Activated naive CD8-positive, alpha-beta T cell treated with anti-CD3 and anti-CD28 coated beads, Interleukin-2, amount 10 ng/mL, durations not matched to agents 7 days and 5 days (primary cell): ENCODE measurements at places on chromosomes 7 and 10.

DNA sequence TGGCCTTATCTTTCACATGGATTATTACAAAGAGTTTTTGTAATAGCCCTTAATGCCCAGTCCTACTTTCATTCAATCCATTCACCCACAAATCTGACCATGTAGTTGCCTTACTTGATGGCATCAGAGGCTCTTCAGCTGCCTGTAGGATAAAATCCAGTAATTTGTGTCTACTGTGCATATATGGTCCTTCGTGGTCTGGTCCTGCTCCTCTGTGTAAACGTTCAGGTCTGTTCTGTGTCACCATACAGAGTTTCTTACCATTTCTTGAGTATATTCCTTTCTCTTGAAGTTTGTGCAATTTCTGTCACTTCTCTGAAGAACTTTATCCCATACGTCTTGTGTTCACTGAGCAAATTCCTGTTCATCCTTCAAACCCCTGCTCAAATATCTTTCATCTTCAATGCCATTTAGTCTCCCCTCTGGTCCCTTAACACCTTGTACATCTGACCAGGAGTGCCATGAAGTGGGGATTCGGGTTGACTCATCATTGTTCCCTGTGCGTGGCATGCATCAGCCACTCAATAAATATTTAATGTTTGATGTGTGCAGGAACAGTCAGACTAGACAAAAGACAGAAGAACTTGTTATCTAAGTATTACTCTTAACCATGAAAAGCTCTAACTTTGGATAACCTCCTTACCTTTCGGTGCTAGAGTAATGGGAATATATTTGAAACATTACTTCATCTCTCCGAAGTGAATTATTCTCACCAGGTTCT is 98.6 kb upstream of the RPA3 start:
- no peak for DNase-seq

DNA sequence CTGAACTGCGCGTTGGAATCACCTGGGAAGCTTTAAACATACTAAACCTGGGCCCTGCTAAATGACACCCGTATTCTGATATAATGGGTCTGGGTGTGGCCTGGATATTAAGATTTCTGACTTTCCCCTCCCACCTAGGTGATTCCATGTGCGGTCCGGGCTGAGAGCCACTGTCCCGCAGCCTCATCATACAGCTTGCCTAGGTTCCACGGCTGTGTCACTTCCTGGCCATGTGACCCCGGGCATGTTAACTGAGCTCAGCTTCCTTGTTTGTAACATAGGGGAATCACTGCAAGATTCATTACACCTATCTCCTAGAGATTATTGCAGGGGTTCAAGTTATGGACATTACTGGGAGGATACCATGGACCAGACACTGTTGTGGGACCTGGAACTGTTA is 472.7 kb upstream of the GALNT17 start:
- DNase-seq, result no peak

DNA sequence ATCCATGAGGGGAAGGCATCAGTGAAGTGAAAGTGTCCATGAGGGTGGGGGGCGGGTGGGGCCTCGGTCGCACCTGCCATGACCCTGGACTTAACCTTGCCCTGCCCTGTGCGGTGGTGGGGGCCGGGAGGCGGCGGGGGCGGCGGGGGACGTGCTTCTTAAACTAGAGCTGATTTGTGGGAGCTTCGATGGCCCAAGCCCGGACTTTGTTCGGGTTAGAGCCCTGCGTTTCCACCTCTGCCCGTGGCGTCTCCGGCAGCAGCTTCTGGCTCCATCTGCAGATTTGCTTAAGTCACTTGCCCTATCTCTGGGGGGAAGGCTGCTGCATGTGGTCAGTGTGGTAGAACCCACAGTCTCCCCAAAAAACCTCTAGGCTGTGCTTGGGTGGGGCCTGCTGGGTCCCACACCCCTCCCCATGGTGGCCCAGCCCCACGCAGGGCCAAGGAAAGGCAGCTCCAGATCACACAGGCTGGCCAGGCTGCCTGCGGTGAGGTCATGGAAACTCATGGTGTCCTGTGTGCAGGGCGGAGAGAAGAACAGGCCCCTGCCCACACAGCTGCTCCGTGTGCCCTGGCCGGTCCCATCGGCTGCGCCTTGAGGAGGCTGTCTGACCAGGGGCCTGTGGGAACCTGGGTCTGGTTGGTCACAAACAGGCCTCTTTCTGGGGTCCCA is 93.2 kb downstream of the INPP5A start:
- no peak for DNase-seq

DNA sequence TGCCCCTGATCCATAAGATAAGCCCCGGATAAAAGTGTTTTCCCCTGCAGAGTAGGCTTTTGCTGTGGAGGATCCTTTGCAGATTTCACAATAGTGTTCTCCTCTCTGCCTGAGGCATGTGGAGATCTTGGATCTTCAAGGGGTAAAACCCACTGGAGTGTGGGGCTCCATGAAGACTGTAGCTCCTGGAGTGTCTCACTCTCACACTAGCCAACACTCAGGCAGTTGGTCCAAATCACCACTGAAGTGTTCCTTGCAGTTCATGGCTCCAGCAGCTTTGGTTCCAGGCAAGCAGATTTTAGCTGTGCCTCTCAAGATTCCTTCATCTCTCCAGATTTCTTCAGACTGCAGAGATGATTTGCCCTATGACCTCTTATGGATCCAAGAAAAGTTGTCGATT is 665.3 kb downstream of the TNS3 start:
- no peak for DNase-seq

DNA sequence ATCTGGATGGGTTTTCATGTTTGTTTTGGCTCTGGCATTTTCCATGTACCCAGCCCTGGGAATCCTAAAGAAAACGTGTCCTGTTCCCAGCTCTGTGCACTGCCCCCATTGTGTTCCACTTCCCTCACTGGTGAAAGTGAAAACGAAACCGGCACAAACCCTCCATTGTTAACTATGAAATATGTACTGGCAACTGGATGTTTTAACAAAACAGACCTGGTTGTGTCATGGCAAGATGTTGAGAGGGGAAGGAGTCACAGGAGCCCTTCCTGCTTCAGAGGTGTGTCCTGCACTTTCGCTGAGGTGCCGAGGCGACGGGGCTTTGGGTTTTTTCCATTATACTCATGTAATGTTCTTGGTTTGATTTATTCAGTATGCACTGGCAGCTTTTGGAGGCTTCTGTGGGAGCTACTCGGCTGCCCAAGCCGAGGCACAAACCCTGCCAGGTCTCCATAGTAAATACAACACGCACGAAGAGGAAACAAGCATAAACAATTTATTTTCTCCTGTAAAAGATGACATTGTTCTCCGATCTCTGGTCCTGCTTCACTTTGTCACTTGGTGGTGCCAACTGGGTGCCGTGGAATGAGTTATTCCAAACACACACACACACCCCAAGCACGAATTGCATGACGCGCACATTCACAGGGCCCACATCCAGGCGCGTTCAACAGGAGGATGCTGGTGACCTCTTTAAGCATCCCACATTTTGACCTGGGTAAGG is 118.2 kb downstream of the CDK6 start:
- DNase-seq, result peak; percentile 51

DNA sequence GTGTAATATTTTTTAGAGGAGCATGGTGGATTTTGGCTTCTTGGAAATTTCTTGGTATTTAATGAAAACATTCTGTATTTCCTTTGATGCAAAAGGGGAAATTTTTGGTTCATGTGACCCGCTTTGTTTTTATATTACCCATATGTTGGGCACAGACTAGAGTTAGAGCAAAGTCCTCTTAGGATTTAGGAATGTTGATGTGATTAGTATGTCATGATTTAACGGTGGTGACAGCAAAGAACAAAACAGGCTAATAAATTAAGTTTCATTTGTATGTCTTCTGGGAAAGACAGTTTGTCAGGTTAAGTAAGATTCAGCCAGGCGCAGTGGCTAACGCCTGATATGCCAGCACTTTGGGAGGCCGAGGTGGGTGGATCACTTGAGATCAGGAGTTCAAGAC is 304.6 kb downstream of the REEP3 start:
- no peak for DNase-seq

GRCh38 chr7:55170335-55171069 is 151.7 kb downstream of the EGFR start:
- no peak for DNase-seq

DNA sequence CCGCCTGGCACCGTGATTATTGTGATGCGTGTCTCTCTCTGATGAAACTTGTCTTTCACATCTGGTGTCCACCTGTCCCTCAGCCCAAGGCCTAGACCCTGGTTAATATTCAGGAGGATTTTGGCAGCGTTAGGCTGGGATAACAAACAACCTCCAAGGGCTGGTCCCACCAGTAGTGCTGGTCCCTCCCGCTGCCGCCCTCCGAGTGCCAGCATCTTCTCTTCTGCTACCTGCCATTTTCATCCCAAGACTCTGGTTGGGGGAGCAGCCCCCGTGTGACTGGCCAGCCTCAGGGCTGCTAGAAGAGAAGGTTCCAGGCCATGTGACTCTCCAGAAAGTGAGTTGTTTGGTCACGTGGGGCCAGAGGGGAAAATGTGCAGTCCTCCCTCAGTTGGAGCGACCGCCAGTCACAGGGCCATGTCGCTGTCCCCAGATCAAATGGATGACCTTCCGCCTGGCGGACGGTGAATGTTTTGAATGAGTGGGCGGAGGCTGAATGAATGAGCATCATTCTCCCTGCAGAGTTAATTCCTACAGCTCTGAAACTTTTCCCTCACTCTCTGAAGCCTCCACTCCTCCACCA is 479.9 kb upstream of the FOXK1 start:
- no peak for DNase-seq

- no peak for DNase-seq
Observed at GRCh38 chr7:77697535-77697831, 1.2 kb downstream of the RSBN1L start.

DNA sequence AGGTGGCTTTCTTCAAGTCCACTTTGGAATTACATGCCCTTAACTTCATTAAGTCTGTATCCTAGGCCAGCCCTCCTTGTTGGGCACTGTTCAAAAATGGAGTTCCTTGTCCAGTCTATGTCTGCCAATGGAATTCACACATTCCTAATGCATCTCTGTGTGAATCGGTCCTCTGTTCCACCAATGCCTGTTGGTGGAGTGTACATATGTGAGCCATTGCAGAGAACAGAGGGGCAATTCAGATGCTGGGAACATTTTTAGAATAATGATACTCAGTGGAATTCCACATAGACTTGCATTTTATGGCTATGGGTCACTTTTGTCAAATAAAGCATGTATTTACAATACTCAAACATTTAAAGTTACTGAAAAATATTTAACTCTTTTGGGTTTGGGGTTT is 108.3 kb downstream of the COL28A1 start:
- DNase-seq, result no peak

DNA sequence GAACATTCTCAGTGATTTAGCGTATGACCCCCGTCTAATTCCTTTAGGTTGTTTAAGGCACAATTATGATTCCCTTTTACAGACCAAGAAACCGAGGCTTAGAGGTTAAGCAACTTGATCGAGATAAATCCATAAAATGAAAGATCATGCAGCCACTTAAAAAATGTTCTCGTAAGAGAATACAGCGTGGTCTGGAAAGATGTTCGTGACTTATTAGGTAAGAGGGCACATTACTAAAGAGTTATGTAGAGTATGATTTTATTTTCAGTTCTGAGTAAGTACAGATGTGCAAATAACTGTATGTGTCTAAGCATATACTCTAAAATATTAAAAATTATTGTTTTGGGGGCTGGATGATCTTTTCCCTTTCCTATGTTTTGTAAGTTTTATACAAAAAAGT is 575.1 kb downstream of the PARD3 start:
- DNase-seq, result no peak

- DNase-seq, result no peak
Observed at GRCh38 chr10:84241185-84241790, at the start of gene LRIT1. TSS of gene LRIT1 (minus strand) at chr10:84241546. CDS start at chr10:84241439, 107 bp downstream.

- no peak for DNase-seq
Observed at GRCh38 chr7:38881947-38882684, 26.9 kb downstream of the VPS41 start.

DNA sequence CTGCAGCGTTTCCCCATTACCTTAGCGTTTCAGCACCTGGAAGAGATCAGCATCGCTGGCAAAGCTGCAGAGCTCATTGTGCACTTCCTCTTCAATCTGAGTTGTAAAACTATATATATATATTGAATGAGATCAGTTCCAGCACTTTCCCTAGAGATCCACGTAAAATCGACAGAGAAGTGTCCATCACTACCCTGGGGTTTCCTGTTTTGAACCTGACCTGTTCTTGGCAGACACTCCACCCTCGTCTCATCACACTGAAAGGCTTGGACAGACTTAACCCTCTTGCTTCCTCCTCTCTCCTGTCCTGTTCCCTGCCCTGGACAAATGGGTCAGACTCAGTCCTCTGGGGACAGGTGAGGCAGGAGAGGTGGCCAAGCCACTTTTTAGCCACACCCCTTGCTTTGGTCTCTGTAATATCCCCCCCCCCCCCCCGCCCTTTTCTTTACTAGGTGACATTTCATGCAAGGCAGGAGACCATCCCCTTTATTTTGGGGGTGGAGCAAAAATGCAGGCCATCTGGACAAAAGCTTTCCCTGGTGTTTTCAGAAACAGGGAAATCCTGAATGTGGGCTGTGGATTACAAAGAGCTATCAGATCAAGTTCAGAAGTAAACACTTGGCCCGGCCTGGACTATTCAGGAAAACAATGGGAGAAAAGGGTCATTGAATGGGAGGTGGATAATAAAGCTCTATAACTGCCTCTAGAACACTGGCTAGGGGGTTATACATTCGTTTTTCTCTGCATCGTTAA is 83.7 kb upstream of the KDM7A start:
- DNase-seq, result no peak

DNA sequence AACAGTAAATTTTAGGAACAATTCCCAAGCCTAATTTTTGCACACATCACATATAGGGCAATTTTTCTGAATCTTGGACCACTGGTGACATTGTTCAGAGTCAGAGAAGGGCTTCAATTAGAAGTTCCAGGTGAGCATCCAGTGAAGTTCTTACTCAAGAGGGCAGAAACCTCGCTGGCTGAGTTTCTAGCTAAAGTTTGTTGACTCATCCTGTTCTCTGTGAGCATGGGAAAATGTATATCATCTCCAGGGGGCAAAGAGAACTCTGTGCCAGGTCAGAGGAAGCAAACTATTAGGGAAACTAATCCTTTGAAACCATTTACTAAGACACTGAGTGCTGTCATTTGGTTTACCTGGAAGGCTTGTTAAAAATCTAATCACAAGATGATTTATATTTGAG is 695.6 kb upstream of the IGFBP3 start:
- no peak for DNase-seq

DNA sequence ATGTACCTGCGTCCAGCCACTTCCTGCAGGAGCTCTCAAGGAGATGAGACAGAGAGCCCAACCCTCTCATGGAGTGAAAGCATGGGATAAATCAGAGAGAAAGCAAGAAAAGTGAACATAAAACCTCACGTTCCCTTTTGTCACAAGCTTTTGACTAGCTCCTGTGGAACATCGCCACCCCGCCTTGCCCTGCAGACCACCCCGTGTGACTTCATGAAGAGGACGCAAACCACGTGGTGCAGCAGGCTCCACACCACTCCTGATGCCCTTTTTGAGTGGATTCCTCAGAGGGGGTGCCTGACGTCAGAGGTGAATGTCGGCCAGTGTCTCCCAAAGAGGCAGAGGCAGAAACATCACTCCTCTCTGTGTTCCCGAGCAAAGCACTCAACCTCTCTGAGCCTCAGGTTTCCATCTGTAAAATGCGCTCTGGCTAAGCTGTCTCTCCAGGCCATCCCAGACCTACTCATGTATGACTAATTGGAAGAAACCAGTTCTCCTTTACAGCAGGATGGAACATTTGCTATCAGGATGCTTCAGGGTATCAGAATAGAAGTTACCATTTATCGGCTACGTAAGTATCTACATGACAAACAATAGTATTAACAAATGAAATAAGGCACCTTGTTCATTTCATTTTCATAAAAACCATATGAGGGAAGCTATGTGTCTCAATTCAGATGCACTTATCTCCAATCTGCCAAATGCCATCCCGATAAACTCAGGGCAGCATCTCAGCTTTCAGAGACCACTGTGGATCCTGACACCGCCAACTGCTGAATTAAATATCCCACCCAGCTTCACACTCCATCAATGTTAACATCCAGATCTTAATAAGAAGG is 5.3 kb downstream of the ZNF488 start:
- no peak for DNase-seq
